NCI-H1930 (cell line): ENCODE measurements at places on chromosomes 11 and 22.
A peak's percentile ranks its signal among the peaks of the same experiment; 100 is the strongest.

- DNase-seq, result no peak
Observed at GRCh38 chr11:69947059-69947792, 128.0 kb upstream of the FGF3 start.

DNA sequence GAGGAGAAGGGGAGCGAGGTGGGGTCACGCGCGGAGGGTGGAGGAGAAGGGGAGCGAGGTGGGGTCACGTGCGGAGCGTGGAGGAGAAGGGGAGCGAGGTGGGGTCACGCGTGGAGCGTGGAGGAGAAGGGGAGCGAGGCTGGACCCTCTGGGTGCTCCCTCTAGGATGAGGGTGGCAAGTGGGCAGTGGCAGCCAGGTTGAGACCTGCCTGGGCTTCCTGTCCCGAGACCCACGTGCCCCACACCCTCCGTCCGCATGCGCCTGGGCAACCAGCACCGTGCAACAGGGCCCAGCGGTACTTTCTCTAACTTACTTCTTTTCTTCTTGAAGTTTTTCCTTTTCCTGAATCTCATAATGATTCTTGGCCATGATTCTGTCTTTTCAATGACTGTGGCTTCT, 11.1 kb downstream of the MRPL21 start:
- no peak for DNase-seq

- DNase-seq, result peak; percentile 88
Observed at GRCh38 chr22:30667494-30668385, at the start of gene DUSP18. DUSP18 (minus strand) TSS chr22:30667875; CDS start chr22:30664003, 3,872 bp downstream.

- no peak for DNase-seq
Observed at GRCh38 chr11:72657411-72658100, 16.7 kb downstream of the PDE2A start.

DNA sequence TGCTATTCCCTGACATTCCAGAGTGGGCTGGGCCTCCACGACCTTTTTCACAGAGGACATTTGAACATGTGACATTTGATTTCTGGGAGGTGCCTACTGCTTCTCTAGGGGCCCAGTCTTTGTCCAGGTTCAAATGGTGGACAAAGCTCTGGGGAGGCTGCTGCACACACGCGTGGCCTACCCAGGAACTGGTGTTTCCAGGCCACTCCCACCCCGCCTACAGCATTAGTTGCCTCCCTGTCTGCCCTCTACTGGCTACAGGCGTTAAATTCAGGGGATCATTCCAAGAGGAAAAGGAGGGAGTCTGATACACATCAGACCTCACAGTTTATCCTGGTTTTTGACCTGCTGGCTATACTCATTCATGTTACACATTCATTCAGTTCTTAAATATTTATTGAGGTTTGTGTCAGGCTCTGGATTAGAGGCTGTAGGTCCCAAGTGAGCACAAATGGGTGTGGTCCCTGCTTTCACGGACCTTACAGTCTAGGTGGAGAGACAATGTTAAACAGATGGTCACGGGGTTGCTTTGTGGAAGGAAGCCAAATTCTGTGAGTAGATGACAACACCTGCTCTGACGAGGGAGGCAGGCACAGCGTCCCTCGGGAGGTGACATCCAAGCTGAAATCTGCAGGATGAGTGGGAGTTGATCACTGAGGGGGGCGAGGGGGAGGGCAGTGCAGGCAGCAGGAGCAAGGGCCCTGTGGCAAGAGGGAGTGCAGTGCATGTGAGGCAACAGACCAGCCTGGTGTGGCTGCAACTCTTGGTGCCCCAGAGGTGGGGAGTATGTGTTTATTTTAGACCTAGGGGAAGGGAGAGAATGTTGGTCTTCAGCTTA, 11.8 kb downstream of the TUB start:
- DNase-seq, result no peak

GRCh38 chr11:75508051-75508561, 17.6 kb downstream of the GDPD5 start:
- DNase-seq, result no peak

DNA sequence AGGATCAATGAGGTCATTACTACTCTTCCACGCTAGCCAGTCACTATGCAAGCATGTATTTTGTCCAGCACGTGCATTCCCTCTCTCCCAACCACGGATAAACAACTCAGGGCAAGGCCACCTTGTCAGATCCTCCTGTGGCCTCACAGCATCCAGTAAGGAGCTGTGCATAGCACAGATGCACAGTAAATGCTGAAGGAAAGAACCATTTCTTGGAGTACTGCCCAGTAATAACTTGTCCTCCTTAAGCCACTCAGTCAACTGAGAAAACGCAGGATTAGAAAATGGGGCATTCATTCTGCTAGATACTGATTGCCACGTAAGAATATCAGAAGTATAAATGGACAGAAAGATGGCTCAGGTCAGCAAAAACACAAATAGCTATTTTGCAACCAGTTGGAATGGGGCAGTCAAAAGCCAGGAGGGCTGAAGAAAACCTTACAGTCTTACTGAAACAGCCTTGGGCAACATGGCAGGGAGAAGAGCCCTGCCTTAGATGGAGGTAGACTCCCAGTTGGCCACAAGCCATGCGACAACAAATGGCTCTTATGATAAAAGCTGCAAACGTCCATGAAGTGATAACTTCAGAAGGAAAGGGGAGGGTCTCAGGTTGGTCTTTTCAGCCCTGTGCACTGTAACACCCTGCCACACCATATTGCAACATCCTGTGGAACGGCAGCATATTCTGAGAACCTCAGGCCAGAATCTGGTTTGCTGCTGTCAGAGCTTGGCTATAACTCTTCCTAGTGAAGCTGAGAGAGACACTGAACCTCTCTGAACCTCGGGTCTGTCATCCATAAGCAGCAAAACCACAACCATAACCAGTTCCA, 23.0 kb downstream of the PC start:
- DNase-seq, result no peak

DNA sequence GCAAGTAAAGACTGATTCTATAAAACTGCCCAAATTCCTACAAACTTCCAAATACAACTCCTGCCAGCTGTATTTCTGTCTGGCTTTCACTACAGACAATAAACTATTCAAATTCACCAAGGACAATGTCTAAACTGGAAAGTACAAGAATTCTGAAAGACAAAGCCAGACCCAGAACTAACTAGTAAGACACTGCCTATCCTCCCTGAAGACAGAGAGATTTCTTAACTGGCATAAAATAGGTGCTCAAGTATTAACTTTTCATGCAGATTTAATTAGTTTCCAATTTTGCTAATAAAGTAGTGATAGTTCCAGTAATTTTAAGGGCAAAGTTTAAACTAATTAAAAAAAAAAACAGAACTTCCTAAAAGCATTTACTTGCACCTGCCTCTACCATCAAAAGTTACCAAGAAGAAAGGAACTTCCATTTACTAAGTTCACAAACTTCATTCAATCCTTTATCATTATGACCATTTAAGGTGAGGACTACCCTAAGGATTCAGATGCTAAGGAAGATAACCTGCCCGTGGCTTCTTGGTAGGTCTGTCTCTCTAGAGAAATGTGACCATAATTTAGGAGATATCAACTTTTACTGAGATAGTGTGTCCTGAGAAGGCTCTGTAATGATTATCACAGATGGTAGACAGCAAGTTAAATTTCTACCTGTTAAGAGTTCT, 45.2 kb downstream of the CELF1 start:
- DNase-seq, result no peak

DNA sequence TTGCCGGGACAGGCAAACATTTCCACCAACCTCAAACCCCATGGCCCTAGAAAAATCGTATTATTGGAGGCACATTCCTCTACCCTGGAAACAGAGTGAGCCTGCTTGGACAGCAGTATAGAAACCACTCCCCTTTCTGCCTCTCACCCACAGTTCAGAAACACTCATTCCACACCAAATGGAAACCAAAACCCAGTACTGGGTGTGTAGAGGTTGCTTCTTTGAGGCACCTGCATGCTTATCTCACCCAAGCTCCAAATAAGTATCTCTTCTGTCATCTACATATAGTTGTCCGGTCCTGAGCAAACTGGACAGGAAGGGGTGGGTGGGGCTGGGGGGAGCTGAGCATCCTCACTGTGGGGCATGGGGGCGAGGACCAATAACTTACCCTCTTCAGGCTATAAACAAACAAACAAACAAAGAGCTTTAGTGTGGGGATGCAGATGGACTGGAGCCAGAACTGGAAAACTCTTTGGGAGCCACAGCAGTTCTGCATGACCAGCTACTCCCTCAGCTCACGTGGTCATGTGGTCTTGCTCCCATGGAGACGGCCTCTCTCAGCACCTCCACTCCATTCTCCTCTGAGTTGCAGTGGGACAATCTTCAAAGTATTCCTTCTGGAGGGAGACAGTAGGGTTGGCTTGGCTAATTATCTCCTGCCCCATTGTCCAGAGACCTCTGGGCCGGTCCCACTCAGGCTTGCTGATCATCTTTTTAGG, 1.0 kb upstream of the PLAAT2 start:
- no peak for DNase-seq

DNA sequence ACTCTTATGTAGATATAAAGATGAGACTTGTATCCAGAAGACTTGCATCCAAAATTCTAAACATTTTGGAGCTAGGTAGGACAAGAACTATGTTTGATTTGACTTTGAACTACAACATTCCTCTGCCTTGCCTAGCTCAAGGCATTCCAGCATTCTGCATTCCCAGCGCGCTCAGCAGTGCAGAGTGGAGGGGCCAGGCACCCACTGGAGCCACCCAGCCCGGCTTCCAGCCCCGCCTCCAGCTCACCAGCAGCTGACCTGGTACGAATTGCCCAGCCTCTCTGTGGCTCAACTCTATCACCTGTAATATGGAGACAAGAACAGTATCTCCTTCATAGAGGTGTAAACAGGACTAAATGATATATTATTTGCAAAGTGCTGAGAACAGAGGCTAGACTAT, 28.8 kb downstream of the PRDM10 start:
- no peak for DNase-seq

GRCh38 chr11:106278391-106278790, 200.9 kb downstream of the AASDHPPT start:
- no peak for DNase-seq

DNA sequence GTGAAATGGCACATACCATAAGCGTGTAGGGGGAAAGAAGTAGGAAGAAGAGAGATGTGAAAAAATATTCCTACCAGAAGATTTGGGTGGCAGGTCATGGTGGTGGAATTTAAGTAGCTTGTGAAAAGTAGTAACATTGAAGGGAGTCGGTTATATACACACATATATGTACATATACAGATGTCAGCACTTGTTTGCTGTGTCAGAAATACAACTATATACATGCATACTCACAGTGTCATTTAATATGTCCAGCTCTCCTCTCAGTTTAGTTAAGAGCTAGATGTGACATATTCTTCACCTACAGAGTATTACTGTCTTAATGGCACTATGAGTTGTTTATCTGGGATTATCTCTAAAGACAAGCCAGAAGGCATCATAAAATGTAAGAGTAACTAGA, 987.4 kb upstream of the CCDC90B start:
- DNase-seq, result no peak

- no peak for DNase-seq
Observed at GRCh38 chr22:46052801-46053562, 76.0 kb upstream of the WNT7B start.

DNA sequence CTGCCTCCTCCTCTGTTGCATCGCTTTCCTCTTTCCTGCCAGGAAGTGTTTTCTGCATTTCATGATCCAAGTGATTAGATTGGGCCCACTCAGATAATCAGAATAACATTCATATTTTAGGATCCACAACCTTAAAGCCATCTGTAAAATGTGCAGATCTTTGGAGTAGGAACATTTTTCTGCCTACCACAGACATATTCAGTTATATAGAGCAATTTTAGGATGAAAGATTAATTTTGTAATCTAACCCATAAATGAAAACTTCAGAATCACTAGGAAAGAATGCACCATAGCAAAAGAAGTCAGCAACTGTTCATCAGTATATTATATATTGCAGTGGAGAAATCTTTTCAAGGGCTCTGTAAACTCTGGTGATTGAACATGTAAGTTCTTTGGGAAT, 659.9 kb upstream of the LUZP2 start:
- DNase-seq, result no peak

GRCh38 chr11:69200331-69201065, 44.8 kb downstream of the SMIM38 start:
- no peak for DNase-seq

DNA sequence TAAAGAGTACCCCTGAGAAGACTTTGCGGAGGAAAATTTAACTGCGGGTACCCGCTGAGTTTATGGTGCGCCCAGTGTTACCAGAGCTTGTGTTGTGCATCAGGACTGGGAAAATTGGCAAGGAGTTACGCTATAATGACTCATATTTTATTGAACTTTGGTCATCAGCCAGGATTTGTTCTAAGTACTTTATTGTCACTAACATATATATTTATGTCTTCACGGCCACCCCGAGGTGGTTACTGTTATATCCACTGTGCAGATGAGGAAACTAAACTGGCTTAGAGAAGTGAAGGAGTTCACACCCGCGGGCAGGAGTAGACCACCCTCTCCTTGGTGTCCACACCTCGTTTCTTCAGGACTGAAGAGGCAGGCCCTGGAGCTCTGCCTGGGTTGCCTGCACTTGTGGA, 667 bp downstream of the ACCS start:
- no peak for DNase-seq

DNA sequence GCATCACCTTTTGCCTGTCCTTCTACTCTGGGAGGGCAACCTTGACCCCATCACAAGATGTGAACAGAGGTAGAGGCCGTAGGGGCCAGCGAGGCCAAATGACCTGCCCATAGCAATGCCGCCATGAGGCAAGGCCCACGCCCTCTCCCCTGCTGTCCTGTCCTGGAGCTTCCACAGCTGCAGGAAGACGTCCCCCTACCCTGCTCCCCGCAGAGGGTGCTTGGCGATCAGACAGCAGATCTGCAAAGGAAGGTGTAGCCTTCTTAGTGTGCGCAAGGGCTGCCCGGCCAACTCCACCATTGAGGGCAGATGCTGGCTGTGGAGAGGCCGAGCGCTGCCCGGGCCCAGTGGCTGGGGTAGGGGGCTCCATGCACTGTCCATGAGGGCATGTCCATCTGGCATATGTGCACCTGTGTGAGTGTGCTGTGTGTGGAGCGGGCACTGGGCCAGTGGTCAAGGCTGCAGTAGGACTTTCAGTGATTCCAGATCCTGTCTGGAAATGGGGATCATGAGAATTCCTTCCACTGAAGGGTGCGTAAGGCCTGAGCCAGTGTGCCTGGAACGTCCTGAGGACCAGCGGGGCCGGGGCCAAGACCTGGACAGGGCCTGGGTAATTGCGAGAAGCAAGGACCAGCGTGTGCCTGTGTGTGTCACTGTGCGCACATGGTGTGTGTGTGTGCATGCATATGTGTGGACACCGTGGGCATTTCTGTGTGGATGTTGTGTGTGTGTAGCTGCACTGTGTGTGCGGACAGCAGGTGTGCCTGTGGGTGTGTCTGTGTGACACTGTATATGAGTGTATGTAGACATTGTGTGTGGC, 11.0 kb downstream of the TRPM5 start:
- no peak for DNase-seq

GRCh38 chr11:95042906-95043305, 6.3 kb upstream of the KDM4F start:
- DNase-seq, result no peak

DNA sequence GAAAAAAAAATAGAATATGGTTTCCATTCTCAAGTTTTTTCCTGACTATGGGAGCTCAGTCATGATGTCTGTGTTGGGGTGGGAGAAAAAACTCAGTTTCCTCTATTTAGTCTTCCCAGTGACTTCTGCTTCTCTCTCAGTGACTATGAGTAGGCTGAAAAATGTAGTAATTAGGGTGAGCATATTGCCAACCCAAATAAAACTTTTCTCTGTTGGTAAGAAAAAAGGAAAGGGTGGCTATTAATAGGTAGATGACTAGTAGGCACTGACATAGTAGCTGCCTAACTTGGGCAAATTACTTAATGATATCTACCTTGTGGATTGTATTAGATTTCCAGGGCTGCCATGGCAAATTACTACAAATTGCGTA, 34.2 kb upstream of the BIRC3 start:
- no peak for DNase-seq

- DNase-seq, result no peak
Observed at GRCh38 chr22:42608823-42609361, 5.8 kb downstream of the POLDIP3 start.
